Hematopoietic multipotent progenitor cell (in vitro differentiated cells): ENCODE measurements at places on chromosomes 1 and 21. TPM values are rescaled to one million over a fixed set of nuclear protein-coding genes. Genes with fewer than 3 reads are reported as not detected.
A peak's percentile ranks its signal among the peaks of the same experiment; 100 is the strongest.

Gene OLFML2B
- total RNA-seq, result 1.1 TPM

Gene CCDC24
- total RNA-seq, result 4.6 TPM

DNA sequence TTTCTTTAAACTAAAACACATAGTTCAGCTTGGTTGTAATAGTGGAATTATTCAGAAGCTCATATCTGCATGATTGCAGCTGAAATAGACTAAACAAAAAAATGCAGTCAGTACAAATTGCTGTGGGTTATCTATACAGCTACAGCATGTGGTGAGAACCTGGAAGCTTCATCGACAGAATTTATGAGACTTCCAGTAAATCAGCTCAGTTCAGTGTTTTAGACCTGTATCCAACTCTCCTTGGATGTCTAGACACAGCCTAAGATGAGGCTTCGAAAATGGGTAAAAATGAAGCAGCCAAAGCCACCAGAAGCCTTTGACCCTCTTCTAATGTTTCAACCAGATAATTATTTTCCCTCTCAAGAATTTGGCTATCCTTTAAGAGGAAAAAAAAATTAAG lies 127.1 kb upstream of the C1orf105 start:
- DNase-seq, result no peak

DNA sequence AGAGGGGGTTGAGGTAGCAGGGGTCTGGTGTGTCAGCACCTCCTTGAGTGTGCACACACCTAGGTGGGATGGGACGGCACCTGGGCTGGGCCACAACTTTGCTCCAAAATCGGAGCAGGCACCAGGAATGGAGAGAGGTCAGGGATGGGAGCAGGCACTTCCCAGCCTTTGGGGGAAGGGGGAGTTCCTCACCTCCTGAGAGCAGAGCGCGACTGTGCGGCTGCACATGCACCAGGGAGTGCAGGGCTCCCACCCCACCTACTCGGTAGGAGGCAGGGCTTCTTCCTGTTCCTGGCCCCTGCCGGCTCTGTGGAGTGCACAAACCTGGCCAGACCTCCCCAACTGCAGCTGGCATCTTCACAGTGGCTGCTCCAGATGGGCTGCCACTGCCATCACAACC lies 399.3 kb downstream of the NCAM2 start:
- DNase-seq, result no peak

DNA sequence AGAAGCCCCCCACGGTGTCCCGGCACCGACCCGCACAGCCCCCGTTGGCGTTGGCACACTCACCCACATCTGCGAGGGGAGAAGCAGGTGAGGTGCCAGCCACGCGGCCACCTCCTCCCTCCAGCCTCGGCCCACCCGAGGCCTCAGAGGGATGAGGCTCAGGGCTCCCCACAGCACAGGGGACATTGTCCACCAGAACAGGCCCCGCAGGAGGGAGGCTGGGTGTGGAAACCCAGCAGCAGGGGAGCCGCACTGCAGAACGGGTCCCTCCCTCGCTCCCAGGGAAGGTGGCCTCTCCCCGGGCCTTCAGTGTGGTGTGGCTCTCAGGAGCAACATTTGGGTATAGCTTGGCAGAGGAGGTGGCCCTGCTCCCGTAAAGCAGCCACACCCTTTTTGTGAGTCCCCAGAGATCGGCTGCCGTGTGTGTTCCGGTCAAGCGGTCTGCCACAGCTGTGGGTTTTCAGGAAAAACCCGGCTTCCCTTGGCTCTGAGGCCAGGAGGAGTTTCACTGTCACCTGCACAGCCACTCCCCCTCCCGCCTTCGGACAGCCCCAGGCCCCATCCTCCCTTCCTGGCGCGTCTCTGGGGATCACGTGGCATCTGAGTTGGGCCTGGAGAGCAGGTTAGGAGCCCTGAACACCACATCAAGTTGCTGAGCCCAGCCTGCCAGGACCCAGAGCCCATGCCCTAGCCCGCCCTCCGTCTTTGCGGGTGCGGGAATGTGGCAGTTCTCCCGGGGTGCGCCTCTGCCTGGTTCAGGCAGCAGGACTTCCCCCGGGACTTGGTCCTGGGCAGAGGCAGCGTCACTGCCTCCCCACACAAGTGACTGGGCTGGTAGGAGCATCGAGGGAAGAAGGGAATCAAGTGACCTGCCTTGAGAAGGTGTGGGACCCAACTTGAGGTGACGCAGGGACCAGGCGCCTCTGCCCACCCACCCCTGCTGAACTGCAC lies 64.0 kb downstream of the MEGF6 start:
- no peak for DNase-seq

GRCh38 chr1:229230893-229231753 lies 39.8 kb upstream of the RAB4A start:
- DNase-seq, result no peak

- peak; percentile 49 for DNase-seq
Measured at GRCh38 chr1:209823143-209824041, 4.4 kb upstream of the UTP25 start.

- DNase-seq, result no peak
Measured at GRCh38 chr1:56534130-56534651, 45.2 kb downstream of the PLPP3 start.

Gene ATAD3B
- 15.1 TPM for total RNA-seq

Gene CNN3
- total RNA-seq, result 6.2 TPM

Gene CYP4A22
- total RNA-seq, result under 0.01 TPM

Gene MMEL1
- 8.1 TPM for total RNA-seq

- DNase-seq, result no peak
Measured at GRCh38 chr1:151841141-151841540, 1.5 kb upstream of the C2CD4D start.

Gene FCER1A
- 88.6 TPM for total RNA-seq

GRCh38 chr1:198943484-198944187 lies 304.8 kb downstream of the PTPRC start:
- DNase-seq, result no peak

DNA sequence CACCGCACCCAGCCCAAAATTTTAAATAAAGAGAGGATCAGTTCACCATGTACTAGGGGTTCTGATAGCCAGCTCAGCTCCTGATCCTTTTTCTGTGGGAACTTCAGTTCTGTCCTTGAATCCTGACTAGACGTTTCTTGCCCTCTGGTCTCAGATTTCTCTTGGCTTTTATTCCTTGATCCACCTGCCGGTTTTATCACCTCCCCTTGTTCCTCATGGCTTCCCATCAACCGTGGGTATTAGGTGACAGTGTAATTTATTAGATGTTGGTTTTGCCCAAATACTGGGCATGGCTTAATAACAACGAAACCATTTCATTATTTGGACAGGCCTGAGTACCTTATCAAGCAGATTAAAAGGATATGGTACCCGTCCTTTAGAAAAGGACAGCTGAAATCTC lies 22.5 kb downstream of the SLC45A1 start:
- DNase-seq, result no peak

DNA sequence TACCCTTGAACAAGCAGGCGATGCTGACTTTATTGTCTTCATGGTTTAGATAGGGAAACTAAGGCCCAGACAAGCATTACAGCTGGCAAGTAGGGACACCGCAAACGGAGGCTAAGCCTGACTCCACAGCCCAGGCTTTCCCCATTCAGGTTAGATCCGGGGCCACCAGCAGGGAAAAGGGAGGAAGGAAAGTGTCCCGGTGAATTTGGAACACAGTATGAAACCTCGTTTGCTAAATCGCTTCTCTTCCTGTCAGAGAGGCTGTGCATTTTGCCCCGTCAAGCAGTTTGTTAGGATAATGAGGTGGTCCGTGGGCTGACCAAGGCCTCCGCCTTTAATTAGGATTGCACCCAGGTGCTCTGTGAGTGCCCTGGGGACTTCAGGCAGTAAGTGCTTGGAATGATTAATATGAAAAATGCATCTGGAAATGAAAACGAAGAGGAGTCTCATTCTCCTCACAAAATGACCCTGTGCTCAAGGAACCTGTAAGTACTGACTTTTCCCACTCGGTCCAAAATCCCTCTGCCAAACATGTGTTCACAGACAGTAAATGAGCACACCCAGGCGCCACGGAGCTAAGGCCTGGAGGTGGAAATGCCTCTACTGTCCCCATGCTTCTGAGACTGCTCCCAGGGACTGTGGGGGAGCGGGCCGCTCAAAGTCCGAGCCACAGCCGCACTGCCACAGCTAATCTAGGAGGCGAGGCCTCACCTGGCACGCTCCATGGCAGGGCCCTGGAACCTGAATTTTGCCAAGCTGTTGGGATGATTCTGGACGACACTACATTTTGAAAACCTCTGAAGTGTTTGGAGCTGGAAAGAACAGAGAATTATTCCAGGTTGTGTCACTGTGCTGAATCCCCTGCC lies 234.1 kb downstream of the SDCCAG8 start:
- DNase-seq, result no peak

DNA sequence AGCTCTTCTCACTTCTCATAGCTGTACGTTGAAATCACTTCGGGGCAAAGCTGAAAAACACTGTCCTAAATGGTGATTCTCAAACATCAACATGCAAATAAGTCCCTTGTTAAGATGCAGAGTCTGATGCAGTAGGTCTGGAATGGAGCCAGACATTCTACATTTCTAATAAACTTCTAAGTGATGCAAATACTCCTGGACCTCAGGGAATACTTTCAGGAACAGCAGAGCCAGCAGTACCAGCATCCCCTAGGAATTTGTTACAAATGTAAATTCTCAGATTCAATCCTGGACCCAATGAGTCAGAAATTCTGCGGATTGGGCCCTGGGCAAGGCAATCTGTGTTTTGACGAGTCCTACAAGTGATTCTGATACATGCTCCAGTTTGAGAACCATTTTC lies 152.3 kb downstream of the PCNX2 start:
- DNase-seq, result no peak

GRCh38 chr1:147273409-147274336 lies 31.2 kb downstream of the CHD1L start:
- DNase-seq, result peak; percentile 82

- no peak for DNase-seq
Measured at GRCh38 chr21:35265170-35265877, 216.2 kb upstream of the RUNX1 start.

GRCh38 chr1:203208181-203208580 lies 21.3 kb downstream of the CHIT1 start:
- DNase-seq, result no peak

Gene ZSCAN20
- 1.9 TPM for total RNA-seq

DNA sequence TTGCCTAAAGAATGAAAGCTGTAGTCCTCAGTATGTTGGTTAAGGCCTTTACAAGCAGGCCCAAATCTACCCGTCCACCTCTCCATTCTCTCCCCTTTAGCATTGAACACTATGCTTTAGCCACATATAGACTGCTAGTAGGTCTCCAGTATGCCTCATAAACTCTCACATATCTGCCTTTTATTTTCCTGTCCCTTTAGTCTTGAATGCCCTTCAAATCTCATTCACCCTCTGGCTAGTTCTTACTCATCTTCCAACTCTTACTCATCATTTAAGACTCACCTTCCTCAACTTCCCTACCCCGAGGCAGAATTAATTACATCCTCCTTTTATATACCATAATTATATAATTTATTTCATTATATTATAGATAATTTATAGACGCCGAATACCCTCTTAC lies 78.7 kb upstream of the TSPAN2 start:
- DNase-seq, result no peak

DNA sequence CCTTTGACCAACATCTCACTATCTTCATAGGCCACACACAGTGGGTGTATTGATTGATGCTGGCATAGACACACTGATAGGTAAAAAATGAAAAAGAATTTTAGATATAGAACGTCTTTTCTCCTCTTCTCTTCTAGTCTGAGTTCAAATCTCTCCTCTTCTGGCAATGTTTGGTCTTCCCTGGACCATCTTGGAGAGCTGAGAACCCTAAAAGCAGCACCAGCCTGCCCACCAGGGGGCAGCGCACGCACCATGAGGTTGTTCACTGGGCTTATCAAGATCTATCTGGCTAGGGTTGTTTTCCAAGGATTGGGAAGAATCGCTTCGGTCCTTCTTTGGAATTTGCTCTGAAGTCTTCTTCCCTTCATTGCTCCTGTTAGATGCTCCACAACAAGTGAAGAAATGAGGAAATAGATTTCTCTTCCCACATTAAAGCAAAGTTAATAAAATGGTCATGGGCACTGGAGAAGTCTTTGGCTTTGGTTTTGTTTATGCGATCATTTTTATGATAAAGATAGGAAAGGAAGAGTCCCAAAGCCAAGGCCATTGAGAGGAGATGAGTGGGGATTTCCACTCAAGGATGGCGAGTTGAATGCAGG lies 104.0 kb upstream of the OLIG2 start:
- no peak for DNase-seq

Gene TENT5C
- total RNA-seq, result 12.4 TPM

DNA sequence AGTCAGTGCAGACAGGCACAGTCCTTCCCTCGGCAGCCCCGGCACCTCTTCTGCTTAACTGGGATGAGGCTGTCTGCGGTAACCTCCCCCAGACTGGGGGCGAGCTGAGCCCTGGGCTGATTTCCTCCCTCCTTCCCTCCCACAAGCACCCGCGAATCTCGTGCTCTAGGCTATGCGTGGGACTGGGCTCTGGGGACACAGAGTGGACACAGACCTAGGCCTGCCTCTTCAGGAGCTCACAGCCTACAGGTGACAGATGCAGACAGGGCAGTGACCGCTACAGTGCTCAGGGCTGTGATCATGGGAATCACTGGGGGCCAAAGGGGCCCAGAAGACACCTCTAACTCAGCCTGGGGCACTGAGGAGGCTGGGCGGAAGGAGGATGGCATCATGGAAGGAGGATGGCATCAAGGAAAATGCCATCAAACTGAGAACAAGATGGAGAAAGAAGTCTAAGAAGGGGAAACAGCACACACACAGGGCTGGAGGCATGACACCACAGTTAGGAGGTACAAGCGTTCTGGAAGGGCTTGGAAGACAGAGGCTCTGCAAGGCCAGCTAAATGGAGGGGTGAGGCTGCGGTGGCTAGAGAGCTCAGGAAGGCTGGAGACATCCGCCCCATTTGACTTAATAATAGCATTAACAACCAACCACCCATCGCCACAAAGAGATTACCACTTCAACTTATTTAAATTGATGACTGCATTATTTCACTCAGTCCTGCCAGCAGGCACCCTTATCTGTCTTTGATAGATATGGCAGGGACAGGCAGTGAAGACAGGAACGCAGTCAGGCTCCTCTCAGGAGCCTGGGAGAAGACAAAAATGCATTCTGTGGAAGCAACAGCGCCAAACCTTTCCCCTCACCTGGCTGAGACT lies 4.2 kb downstream of the TTC39A start:
- no peak for DNase-seq
